Caco-2 (cell line): ENCODE measurements at places on chromosomes 4 and X.

GRCh38 chr4:173821036-173821435 lies 291.0 kb upstream of the HAND2 start:
- no peak for DNase-seq

DNA sequence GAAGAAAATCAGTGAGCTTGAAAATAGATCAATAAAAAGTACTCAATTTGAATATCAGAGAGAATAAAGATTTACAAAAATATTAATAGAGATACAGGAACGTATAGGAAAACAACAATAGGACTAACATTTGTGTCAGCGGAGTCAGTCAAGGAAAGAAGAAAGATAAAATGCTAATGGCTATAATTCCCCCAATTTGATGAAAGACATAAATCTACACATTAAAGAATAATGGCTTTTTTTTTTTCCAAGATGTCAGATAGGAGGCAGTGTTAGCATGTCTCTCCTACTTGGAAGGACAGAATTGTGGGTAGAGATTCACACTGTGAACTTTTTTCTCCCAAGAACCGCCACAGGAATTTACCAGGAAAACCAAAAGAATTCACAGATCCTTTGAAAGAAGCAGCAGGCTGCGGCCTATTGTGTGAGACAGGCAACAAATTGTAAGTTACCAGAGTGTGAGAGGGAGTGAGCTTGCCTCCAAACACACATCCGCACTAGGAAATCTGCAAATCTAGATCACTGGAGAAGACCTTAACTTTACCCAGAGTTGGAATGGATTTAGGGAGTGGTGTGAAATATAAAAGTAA lies 249.9 kb downstream of the PRDM5 start:
- no peak for DNase-seq

DNA sequence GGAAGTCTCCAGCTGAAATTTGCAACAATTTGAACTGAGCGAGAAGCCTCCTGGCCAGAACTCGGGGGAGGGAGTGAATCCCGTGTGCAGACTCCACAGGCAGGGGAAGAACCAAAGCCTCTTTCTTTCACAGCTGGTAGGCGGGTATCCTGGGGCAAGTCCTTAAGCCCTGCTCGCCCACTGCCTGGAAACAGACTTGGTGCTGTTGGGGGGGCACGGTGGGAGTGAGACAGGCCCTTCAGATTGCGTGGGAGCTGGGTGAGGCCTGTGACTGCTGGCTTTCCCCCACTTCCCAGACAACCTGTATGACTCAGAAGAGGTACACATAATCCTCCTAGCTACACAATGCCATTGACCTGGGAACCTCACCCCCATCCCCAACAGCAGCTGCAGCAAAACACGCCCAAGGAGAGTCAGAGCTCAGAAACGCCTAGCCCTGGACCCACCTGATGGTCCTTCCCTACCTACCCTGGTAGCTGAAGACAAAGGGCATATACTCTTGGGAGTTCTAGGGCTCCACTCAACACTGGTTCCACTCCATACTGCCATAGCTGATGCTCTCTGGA lies 22.4 kb upstream of the RLIM start:
- DNase-seq, result no peak

DNA sequence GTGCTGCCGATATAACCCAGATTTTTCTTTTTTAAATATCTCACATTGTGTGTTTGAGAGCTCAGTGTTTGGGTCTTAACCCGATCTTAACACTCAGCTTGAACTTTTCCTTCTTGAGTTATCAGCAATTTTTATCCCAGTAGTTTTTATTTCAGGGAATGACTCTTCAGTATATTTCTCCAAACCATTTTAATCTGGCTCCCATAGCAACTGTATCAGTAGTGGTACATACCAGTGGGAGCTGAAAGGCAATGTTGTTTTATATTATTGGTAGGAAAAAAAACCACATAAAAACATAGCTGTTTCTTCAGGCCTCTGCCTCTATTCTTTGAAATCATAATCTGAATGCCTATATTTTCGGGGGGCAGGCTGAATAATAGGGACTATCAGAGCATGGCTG lies 111.1 kb downstream of the SLC4A4 start:
- no peak for DNase-seq

DNA sequence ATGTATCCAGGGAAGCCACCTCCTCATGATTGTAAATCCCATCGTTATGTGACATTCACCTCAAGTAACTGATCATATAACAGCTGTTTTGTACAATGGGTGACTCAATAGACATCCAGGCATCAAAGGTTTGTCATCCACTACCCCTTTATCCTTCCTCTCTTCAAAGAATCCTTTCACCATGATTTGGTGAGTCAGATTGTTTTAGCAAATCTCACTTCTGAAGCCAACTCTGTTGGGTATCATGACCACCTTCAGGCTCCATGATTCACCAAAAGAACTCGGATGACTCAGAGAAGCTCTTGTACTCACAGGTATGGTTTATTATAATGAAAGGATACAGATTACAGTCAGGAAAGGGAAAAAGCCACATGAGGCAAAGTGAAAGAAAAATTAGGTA lies 132.1 kb downstream of the PWWP3B start:
- DNase-seq, result no peak

- DNase-seq, result no peak
Measured at GRCh38 chrX:9832811-9833210, 46.6 kb downstream of the SHROOM2 start.

GRCh38 chrX:34563804-34564203 lies 93.3 kb downstream of the TMEM47 start:
- no peak for DNase-seq

- peak; percentile 31 for DNase-seq
Measured at GRCh38 chr4:23368081-23368697, 521.7 kb downstream of the PPARGC1A start.

GRCh38 chr4:36164900-36165630 lies 79.2 kb downstream of the ARAP2 start:
- DNase-seq, result no peak
